BE2C (cell line): ENCODE measurements at places on chromosomes 4 and X.

GRCh38 chr4:126386512-126386911, 1071.8 kb downstream of the FAT4 start:
- no peak for DNase-seq

DNA sequence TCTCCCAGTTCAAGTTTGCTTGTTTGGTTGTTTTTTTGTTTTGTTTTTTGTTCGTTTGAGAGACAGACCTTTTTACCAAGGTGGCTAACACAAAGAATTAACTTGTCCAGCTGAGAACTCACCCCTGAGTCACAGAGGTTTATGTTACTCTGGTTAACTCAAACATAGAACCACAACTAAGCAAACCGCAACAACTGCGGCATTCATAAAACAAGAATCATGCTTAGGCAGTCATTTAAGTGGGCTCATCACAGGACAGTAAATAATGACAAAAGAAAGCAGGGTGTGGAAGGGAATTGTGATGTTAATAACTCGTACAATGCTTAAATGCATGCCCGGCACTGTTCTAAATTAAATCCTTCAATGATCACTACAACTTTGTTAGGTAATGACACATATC, 24.7 kb upstream of the IL13RA1 start:
- DNase-seq: no peak

- DNase-seq: no peak
These were observed 62.7 kb downstream of the SHROOM2 start for GRCh38 chrX:9848718-9849479.

DNA sequence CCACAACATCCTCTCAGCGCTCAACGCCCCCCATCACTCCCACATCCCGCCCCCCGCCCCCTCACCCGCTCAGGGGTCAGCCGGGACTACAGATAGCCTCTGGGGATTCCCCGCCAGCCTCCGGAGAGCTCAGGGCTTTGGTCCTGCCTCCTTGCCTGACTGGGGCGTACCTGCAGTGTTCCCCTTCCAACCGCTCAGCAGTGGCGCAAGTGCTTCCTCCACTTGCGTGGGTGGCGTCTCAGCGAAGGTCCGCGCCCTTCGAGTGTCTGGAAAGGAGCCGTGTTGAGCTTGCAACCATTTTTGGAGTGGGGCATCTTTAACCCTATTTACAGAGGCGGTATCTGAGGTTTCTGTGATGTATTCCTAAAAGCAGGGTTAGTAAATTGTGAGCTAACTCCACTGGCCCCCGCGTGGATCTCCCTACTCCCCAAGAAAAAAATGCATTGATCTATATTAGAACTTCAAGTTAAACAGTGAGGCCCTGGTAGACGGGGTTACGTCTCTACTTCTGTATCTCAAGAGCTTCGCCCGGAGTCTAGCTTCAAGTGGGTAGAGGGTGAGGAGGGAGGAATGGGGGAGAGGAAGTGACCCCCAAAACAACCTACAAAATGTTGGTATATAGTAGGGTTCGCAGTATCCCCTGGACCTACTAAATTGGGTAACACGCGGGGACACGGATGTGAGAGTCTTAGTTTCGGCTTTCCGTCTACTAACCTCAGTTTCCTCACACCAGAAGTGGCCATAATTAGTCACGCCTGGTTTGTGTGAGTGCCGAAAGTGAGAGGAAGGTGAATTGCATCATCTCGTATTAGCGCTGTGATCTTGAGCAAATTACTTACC, 16.1 kb downstream of the NKX3-2 start:
- DNase-seq: no peak

GRCh38 chr4:145820407-145820806, 118.2 kb downstream of the ZNF827 start:
- no peak for DNase-seq

GRCh38 chr4:10704430-10704810, 19.9 kb upstream of the CLNK start:
- DNase-seq: no peak

- no peak for DNase-seq
These were observed 191.4 kb downstream of the TSPAN5 start for GRCh38 chr4:98466868-98467599.

DNA sequence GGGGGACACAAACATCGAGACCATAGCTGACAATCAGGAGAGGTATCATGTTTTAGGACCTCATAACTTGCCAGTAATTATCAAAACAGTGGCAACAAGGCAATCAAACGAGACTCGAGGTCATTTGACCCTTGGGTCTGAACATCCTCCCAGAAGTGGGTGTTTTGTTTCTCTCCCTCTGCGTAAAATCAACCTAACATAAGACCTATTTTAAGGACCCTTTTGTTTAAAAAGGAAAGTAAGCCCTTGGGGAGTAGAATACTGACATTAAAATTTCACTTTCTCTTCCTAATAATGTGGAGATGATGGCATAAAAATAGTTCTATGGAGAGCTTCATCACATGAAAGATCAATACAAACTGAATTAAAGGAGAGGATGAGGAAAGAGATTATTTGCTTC, 106.2 kb upstream of the PUDP start:
- no peak for DNase-seq

DNA sequence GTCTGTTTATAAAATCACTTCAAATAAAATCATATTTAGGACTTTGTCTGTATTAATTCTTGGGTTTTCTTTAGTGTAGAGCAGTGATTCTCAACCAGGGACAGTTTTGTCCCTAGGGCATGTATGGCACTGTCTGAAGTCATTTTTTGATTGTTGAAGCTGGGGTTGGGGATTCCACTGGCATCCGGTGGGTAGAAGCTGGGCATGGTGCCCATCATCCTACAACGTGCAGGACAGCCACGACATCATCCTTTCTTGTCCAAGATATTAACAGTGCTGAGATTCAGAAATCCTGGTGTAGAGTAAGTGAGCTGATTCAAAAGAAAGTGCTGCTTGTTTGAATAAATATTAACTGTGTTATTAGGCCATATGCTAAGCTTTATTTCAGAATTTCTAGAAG, 28.6 kb downstream of the DCLK2 start:
- DNase-seq: no peak

GRCh38 chr4:114866901-114867670, 246.3 kb downstream of the NDST4 start:
- DNase-seq: no peak

DNA sequence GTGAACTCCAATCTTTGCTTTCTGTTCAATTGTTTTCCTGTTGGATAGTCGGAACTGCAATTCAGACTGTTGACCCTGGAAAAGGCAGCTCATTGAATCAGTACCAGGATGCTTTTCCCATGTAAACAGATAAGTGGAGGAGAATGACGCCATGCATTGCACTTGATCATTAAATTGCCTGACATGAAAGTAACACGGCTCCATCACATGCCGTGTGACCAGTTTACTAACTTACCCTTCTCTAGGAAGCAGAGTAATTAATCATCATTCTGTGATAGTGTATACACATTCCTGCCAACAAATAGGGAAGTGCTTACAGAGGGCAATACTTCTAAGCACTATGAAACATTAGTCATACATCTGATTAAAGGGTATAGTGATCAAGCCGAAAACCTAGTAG, 101.4 kb downstream of the PPARGC1A start:
- DNase-seq: no peak

GRCh38 chrX:130110379-130111219, at the start of gene ELF4:
Gene ELF4, minus strand, starts transcription at chrX:130110497. Its CDS starts 29,167 bp downstream, at chrX:130081330.
- DNase-seq: peak; percentile 21

DNA sequence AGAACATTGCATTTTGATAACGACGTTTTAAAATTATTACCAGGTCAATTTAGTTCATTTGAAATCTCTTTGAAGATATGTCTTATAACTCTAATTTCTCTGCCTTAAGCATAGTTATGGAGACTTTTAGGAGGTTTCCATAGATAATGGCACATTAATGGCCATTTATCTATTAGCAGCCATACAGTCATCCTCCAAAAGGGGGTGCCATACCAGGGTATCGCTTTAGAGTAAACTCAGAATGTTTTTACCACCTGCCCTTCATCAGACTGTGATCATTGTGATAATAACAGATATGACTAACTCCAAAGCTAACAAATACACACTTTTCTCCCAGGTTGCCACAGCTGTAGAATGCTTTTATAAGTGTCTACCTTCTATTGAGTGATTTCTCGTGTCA, 461.5 kb downstream of the FSTL5 start:
- no peak for DNase-seq

DNA sequence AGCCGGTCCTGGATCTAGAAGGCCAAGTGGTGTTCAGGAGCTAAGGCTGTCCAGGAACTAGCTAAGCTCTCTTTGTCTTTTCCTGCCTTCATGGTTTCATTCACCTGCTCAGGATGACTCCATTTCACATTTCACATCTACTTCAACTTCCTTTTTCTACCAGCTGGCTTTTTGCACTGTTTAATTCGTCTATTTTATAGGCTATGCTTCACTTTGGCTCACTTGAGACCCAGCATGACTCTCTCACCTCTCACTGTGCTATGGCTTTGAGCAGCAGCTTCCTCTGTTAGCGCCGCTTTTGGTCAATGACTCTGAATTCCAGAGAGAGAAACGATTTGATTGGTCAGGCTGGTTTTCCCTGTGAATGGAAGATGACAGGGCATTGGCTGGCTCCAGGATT, 213.5 kb upstream of the CLNK start:
- DNase-seq: no peak

DNA sequence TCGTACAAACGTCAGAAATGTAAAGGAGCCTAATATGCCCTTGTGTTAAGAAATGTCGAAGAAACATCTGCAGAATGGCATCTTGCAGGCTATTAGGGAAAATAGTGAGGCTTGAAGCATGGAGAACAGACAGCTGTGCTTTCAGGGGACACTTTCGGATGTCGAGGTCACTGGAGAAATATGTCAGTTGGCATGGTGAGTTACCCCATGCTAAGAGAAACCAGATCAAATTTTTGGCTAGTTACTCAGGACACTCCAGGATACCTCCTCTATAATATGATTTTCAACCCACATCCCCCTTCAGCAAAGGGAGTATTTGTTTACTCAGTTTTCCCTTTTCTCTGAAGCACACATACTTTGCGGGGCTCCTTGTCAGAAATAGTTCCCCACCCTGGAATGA, 171.4 kb downstream of the GPC3 start:
- no peak for DNase-seq

GRCh38 chrX:37405956-37406355, 56.8 kb downstream of the PRRG1 start:
- DNase-seq: no peak

GRCh38 chr4:38846015-38846414, 10.6 kb downstream of the TLR6 start:
- no peak for DNase-seq

GRCh38 chrX:134692233-134692632, 34.0 kb upstream of the PLAC1 start:
- DNase-seq: no peak

GRCh38 chr4:25310066-25310802, 2.3 kb upstream of the ZCCHC4 start:
- no peak for DNase-seq

DNA sequence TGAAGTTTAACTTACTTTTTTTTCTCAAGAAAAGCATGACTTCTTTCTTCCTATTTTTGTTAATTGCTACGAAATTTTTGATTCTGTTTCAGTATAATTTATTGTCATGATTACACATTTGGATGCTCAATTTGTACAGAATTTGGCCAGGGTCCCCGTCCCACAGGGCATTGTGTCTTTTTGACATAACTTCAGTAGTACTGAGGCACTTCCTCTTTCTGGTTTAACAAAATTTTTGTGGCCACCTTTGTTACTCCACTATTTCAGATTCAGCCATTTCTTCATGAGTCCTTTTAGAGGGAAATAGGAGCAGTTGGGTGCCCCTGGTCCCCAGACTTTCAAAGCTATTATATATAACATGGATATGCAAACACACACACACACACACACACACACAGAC, 1248.7 kb downstream of the PCDH7 start:
- no peak for DNase-seq

DNA sequence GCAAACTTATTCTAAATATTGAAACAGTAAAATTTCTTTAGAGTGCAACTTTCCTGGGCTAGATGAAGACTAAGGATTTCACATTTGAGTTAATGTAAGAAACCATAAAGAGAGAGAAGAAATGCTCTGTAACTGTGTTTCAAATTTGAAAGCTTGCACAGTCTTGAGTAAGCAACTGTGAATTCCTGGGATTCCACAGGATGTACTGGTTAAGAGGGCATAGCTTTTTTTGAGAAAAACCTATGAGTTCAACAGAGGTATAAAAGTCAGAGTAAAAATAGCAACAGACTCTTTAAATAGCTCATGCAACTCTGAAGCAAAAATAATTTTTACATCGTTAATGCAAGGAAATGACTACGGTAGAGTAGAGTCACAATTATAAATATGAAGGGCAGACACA, 25.5 kb downstream of the ZNF330 start:
- DNase-seq: no peak

- DNase-seq: no peak
These were observed 372.0 kb upstream of the NDST4 start for GRCh38 chr4:115485402-115485801.

DNA sequence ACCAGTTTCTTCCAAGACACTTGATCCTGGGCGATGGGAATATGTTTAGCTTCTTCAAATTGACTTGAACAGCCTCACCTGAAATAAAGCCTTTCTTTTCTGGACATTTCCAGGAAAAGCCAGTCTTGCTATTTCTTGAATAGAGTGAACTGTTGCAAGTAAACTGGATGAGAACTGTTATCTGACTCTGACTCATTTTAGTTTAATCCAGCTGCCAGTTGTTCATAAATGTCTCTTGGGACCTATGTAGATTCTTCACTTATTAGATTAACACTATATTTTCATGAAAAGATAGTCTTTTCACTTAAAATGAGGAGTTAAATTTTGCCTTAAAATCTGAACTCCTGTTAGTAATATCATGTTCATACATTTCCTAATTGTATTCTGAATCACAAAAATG, 615.4 kb upstream of the GALNT7 start:
- DNase-seq: no peak

- DNase-seq: no peak
These were observed 27.3 kb downstream of the PIGG start for GRCh38 chr4:526189-526909.

- DNase-seq: no peak
These were observed 133.7 kb downstream of the SOWAHB start for GRCh38 chr4:76764251-76764650.

DNA sequence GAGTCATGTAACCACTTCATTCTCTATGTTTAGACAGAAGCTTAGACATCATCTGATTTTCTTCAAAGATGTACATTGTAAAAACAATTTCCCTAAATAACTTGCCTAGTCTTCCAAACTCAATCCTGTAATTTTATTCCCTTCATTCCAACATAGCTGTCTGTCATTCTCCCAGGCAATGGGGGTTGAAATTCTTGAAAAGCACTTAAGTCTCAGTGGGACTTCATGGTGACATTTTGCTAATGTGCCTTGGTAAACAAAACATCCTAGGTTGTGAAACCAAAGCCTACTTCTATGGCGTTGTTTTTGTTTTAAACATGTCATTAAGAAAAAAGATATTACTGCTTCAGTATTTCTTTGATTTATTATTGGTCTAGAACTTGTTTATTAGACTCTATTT, 122.0 kb upstream of the NRK start:
- no peak for DNase-seq
